ENCODE measurements at places on chromosomes 5 and 9.

GRCh38 chr9:35380619-35381018, 109.3 kb upstream of the RUSC2 start:
- DNase-seq: no peak

DNA sequence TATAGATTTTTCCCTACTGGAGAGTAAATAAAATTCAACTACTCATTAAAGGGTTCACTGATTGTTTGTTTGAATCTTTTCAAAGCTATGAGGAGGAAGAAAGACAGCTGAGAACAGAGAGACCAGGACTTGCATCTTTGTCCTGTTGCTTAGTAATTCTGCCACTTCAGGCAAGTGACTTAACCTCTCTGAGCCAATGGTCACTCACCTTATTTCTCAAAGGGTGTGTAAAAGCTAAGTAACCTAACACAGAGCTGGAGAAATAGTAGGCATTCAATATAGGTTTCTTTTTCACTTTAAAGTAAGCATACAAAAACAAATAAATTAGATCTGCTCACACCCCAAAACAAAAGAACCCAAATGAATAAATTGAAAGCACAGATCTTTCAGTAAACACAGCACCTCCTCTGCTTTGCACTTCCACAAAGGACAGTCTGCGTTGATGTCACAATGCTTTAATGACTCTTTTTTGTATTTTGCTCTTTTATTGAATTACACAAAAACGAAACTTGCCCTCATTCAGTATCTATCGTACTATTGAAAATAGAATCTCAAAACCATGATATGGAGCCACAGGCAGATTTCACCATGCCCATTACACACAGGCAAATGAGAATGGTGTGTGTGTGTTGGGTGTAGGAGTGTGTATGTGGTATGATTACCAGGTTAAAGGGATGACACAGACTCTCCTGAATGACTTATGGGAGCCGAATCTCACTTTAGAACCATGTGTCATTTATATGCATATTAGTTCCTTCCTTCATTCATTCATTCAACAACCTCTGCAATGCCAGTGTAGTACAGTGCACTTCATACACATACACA, 166.0 kb downstream of the EBF1 start:
- DNase-seq: no peak

DNA sequence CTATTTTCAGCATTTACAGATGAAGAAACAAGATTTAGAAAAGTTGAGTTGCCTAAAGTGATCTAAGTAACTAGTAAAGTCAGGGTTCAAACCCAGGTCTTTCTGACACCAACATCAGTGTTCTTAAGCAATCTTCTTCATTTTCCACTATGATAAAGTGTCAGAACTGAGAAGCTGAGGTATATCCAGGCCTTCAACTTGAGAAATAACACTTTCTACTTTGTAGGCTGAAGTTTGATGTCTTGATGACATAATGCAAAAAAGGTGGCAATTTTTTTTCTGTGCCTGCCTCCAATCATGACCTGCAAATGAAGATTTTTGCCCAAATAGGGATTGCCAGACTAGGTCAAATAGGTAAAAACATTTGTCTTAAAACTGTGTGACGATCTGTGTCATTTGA, 81.3 kb downstream of the NR3C1 start:
- no peak for DNase-seq

- DNase-seq: no peak
Observed at GRCh38 chr5:170923910-170924620, 62.2 kb downstream of the RANBP17 start.

GRCh38 chr5:133698259-133698554, 85.9 kb upstream of the FSTL4 start:
- no peak for DNase-seq

DNA sequence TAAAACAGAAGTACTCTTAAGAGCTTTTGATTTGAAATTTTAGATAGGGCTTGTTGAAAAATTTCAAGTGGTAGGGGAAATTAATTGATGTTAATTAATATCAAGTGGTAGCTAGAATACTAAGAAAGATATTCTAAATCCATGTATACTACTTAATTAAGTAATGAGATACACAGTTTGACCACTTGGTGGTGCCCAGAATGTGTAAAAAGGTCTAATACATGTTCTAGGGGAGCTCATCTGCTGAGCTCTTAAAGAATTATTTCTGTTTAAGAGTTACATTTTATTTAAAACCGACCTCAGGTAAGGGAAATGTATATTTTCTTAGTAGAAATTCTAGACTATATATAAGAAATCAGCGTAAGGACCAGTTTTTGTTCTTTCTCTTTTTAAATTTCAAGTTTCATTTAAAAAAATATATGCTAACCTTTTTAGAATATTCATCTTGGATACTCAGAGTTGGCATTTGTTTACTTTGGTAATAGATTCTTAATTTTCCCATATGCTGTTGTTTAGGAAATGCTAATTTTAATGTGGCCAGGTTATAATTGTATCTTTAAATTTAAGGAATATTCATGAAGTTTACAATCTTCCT, 61.5 kb downstream of the LNPEP start:
- no peak for DNase-seq

GRCh38 chr9:99678566-99678965, 143.1 kb upstream of the NR4A3 start:
- no peak for DNase-seq

DNA sequence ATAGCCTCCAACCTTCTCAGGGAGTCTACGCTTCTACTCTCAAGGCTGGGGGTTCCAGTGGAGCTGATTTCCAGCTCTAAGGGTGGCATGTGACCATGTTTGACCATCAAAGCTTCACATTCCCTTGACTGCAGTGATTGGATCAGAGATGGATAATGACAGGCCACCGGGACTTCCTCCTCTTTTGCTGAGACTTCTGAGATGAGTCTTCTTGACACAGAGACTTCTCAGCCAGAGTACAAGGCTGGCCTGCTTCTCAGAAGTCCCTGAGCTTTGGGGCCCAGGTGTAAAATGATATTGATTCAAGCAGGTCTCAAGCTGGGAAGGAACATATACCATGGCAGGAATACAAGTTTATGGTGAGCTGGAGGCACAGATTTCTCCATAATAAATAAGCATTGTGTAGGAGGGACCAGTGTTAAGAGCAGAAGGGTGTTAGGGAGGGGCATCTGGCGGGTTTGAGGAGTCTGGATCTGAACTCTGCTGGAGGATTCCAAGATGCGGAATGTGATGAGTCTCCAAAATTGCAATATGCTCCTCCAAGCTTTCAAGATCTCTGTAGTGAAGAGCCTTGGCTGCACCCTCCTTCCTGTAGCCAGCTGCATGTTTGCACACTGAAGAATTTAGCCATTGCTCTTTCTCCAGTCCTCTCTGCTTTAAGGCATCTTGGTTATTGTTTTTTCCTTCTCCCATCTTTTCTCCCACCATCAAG, 41.7 kb upstream of the HSD17B4 start:
- DNase-seq: no peak

DNA sequence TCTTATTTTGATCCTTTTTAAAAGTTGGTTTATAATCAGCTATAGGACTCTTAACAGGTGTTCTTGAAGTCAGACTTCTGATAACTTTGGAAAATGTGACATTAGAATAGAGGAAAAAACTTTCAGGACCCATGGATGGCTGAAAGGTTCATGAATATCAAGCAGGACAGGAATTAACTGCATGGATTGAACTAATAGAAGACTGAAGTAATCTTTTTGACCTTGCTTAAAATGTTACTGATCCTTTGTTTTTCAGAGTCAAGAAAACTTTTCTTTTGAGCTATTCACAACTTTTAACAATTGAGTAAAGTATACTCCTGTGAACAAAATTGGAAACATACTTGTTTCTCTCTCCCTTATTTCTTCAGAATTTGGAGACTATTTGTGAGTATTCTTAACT, 79.2 kb downstream of the PLK2 start:
- DNase-seq: no peak

DNA sequence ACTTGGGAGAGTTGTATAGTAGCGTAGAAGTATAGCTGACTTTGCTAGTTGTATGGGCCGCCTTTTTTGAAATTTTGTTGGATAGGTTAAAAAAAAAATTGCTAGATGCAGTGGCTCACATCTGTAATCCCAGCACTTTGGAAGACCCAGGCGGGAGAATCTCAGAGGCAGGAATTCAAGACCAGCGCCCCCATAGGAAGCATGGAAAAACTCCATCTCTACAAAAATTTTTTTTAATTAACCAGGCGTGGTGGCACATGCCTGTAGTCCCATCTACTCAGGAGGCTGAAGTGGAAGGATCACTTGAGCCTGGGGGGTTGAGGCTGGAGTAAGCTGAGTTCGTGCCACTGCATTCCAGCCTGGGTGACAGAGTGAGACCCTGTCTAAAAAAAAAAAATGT, 59.2 kb downstream of the SMC5 start:
- no peak for DNase-seq
